Thoracic aorta (tissue), 2 donors: ENCODE measurements at places on chromosomes 3 and 15.

DNA sequence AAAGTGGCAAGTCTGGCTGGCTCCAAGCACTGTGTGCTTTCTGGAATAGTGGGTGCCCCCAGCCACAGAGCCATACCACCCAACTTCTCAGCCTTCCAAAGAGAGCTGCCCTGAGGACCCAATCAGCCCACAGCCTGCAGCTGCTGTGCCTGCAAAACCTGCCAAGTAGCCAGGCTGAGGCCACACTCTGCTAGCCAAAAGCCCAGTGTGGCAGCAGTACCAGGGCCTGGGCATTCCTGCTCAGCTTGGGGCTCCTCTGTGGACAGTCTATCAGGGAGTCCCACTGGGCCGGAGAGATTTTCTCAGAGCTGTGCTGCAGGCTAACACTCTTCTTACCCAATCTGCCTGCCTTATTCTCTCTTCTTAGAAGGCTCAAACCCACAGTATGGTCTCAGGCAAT, 136.5 kb downstream of the TPRA1 start:
- DNase-seq: no peak

GRCh38 chr15:58201516-58201915, 63.3 kb downstream of the AQP9 start:
- no peak for DNase-seq

DNA sequence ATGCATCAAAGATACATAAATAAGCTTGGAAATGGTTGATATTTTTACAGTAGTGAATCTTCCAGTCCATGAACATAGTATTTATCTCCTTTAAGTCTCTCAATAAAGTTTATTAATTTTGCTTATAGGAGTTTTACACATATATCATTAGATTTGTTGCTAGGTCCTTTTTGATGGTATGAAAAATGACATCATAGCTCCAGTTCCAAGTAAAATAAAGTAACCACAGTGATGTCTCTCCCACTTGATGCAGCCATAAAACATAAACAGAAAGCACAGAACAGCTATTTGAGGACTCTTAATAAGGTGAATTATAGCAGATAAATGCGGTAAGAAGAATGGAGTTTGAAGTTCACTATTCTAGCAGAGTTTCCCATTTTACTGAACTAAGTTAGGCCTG, 20.8 kb downstream of the DMXL2 start:
- DNase-seq: no peak

DNA sequence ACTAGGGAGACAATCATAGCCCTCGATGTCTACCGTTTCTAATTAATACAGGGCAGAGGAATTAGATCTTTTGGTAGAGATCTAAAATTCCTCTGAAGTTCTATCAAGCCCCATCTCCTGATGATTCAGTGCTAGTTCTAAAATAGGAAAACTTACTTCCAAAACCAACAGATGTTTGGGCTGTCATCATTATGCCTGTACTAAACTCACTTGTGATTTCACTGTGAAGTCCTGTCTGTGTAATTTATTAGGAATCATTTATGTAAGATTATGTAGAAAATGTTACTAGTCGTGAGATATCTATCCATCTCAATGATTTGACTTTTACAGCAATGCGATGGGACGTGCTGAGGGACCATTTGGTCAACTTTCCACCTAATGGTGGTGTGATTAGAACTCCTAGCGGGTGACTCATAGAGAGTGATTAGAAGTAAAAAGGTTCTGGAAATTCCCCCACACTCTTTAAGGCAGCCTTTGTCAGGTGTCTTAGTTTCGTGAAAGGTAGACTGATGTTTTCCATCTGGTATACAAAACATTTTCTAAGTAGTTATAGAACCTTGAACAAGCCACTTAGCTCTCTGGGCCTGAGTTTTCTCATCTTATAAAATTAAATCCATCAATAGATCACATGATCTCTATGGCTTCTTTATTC, 34.2 kb downstream of the LIPC start:
- no peak for DNase-seq

GRCh38 chr3:176651622-176652021, 545.7 kb downstream of the TBL1XR1 start:
- no peak for DNase-seq

DNA sequence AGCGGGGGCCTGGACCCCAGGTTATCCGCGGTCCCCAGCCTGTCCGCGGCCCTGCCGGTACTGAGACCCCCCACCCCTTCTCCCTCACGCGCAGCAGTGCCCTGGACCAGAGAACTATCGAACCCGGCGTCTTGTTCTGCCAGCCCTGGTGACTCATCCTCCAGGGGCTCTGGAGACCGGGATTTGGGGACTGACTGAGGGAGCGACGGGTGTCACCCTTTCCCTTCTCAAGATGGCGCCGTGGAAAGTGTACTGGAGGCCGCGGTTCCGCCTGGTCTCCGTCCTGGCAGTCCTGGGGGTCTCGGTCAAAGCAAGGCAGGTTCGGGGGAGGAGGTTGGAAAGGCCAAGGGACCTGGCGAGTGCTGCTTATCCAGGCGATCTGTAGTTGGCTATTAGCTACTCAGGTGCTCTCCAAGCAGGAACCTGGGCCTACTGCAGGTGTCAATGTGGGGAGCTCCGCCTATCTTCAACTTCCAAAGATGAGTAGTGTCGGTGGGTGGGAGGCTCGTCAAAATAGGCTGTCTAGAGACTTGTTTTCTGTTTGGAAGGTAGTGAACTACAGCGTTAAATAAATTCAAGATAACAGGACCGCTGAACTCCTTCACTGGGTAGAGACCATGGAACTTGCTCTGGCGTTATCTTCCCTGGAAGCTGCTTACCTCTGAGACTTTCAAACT, 790 bp downstream of the RAB5A start:
- DNase-seq: peak; percentile 28

GRCh38 chr3:156522673-156523072, 32.2 kb downstream of the SSR3 start:
- DNase-seq: no peak

DNA sequence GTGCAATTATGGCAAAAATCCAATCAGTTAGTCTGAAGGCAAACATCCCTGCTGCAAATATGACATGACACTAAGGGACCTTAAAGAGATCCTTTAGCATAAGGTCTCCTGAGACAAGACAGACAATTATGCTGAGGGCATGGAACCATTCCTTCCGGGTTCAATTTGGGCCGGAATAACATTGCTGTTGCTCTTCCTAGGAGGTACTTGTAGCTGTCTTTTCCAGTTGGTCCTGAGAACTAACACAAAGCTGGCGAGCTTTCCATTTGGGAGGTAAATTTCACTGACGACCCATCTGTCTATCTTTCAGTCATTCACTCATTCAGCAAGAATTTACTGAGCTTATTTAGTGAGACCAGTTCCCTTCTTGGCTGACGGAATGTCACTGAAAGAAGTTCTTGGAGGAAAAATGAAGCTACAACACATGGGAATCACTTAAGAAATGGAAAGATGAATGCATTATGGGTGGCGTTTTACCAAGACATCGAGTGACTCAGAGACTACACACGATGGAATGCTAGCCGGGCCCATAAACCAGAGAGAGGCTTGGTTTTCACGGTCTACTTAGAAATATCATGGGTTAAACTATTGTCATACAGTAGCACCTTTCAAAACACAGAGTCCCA, 215.5 kb downstream of the PDZRN3 start:
- DNase-seq: no peak

- no peak for DNase-seq
These were observed 85.6 kb downstream of the PDCD6IP start for GRCh38 chr3:33883951-33884561.

- peak; percentile 20 for DNase-seq
These were observed 844 bp upstream of the PFN2 start for GRCh38 chr3:149971403-149972075.
